CD4-positive, alpha-beta T cell treated with Interleukin-17A for 1 hour (primary cell): ENCODE measurements at places on chromosomes 3 and 15.

DNA sequence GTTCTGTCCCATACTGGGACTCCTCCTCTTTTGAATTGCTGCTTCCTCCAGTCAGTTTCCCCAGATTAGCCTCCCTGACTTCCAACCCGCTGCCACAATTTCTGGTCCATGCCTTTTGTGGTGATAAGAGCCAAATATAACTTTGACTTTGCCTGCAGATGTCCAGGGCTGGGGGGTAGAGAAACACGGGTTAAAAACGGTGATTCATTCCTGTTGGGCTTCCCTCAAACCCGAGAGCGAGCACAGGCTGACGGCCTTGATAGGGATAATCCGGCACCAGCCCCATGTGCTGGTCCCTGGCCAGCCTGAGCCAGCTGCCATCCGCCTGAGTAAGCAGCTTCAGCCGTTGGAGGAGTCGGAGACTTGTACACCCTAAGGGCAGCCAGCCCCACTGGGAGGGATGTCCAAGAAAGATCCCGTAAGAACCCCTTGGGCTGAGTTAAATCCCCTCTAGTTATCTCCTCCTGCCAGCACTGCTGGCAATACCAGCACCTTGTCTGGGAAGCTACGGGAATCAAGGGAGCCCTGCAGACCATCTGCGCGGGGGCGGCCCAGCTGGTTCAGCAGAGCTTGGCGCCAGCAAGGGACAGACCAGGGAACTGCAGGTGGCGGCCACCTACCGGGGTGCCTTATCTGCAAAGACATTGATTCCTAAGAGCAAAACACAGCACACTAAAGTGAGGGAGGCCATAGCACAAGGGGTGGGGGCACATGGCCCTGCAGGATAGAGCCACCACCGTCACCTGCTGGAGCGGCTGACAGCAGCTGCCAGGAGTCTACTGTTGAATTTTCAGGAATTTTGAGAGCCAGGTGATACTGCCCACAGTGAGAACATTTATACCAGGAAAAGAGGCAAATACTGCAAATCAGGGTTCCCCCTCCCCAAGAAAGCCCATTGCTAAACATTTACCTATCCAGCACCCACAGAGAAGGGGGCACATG is 18.1 kb downstream of the CSPG4 start:
- DNase-seq = no peak

DNA sequence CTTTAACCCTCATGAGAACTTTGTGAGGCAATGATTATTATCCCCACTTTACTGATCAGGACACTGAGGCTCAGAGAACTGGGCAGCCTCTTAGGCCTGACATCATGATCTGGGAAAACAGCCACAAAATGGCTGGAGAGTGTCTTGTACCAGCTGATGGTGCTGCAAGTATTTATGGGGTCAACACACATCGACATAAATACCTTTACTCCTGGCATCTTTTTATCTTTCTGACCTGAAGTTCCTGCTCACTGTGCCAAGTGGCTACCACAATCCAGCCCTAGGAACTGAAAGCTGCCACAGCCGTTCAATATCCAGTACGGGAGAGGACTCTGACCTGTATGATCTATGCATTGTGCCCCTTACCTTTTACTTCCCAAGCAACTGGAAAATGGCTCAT is 29.2 kb upstream of the MUC13 start:
- no peak for DNase-seq

DNA sequence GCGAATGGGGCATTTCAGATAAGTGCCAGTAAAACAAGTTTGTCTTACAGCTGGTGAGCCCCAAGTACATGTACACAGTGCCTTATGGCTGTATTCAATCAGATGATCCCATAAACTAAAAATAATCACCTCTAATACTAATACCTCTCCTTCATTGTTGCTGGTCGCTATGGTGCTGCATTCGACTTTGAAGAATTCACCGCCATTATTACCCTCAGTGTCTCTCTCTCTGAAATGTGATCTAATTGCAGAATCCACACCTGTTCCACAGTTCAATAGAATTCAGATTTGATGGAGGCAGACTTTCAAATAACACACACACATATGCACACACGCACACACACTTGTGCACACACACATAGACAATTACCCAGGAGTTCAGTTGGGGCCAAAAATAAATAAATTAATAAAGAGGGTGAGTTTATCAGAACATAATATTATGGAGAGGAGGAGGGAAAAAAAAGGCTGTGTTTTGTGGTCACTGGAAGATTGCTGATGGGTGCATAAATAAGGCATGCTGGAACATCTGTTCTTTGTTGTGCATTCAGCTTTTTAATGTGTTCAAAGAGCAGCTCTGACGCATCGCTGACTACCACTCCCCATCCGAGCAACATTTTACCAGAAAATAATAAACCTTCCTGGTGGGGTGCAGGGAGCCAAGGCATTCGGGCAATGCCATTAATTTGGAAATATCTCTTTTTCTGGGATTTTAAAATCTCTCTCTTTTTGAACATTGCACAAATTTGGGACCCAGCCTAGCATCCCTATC is 235.7 kb downstream of the SATB1 start:
- no peak for DNase-seq

DNA sequence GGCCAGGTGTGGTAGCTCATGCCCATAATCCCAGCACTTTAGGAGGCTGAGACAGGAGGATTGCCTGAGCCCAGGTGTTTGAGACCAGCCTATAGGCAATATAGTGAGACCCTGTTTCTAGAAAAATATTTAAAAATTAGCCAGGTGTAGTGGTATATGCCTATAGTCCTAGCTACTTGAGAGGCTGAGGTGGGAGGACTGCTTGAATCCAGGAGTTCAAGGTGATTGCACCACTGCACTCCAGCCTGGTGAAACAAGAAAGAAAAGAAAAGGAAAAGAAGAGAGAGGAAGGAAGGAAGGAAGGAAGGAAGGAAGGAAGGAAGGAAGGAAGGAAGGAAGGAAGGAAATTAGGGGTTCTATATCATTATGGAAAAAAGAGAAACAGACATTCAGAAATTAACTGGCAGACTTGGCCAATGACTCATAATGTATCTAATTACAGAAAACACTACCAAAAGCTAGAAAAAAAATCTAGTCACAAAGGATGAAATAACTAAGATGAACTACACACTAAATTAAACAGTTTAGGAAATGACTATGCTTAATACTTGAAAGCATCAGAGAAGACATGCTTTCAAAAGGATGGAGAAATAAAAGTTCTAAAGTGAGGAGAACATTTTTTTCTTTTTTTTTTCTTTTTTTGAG is 45.4 kb upstream of the TERB2 start:
- no peak for DNase-seq

DNA sequence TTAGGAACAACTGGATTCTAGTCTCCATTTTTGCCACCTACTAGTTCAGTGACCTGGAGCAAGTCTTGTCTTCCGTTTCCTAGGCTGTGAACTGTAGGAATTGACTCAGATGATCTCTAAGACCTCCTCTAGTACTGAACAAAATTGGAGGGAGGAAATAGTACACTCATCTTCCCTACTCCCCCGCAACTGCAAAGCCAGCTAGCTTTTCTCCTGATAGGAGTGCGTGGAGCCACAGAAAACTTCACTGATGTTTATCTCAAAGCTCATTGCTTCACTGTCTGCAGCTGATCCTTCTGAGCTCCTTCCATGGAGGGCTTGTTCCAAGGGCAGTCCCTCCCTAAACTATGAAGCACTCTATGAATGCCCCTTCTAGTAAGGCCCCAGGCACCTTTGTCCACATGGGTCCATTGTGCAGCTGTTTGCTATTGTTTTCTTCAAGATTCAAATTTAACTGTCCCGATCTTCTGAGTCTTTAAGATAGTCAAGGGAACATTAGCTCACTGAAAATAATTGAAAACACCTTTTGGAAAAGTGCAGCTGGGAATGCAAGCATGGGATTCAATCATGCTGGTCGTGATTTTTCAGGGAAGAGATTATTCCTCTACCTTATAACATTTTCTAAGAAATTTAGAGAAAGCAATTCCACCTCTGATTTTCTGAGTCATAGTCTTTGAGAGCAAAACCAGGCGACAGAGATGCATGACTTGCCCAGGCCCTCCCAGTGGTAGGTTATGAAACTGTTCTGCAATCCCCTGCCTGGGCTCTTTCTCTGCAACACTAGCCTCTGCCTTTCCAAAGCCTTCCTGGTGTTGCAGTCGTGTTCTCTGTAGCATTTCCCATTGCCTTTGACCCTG is 24.3 kb downstream of the FILIP1L start:
- DNase-seq = no peak

- DNase-seq = no peak
Observed at GRCh38 chr15:33067456-33067855, 127.1 kb downstream of the FMN1 start.

- no peak for DNase-seq
Observed at GRCh38 chr3:31106204-31106603, 211.7 kb upstream of the GADL1 start.

- DNase-seq = no peak
Observed at GRCh38 chr15:50911001-50911400, 2.5 kb downstream of the AP4E1 start.

GRCh38 chr3:100063929-100064461 is 50.3 kb downstream of the FILIP1L start:
- DNase-seq = no peak

- DNase-seq = no peak
Observed at GRCh38 chr3:181719991-181720680, 8.4 kb downstream of the SOX2 start.

DNA sequence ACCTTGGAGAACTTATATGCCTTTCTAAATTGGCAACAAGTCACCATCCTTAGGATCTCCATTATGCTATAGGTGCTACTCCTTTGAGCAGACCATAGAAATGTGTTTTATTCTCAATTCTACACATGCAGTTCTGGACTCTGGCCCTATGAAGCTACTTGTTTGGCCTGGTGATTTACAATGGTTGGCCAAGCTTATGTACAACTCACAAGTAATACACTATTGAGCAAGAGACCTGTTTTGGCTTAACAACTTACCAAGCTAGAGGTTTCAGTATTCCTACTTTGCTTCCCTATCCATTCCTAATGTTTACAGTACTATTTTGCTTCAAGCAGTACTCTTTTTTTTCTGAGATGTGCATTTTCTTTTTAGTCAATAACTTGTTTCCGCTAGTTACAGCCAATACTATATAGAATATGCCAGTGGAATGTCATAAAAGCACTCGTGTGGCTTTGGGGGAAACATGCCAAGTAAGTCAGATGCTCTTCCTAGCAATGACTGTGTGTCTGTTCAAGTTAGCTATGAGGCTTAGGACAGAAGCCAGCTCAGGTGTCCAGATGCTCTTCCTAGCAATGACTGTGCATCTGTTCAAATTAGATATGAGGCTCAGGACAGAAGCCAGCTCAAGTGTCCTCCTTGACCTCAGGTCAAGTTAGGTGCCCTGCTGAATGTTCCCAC is 174.9 kb upstream of the SEMA6D start:
- no peak for DNase-seq

DNA sequence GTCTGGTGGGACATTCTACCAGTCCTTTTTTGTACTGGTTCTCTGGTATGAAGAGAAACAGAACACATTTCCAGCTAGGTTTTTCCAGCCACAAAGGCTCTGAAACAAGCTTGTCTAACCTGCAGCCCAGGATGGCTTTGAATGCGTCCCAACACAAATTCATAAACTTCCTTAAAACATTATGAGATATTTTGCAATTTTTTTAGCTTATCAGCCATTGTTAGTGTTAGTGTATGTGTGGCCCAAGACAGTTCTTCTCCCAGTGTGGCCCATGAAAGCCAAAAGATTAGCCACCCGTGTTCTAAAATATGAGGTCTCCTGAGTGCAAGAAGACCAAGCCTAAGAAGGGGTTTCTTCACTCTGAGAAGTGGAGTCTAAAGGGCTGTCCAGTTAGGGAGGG is 18.4 kb upstream of the TIMP4 start:
- DNase-seq = no peak

GRCh38 chr3:190886945-190887344 is 24.5 kb upstream of the GMNC start:
- no peak for DNase-seq

GRCh38 chr3:13544951-13545651 is 3.8 kb upstream of the FBLN2 start:
- DNase-seq = no peak

DNA sequence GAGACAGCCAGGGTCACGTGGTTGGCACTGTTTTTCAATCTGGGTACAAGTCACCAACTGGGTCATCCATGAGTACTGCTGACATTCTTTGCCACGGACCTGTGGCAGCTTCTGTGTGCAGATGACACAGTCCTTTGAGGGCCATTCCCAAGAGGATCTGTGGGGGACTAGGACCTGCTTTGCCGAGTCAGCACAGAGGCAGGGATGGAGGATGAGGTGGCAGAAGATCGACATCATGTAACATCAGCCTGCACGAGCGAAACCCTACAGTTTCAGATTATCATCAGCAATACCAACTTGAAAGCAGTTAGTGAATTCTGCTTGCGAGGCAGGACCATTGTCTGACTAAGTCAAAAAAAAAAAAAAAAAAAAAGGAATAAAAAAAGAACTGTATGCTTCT is 227.7 kb downstream of the FOXP1 start:
- no peak for DNase-seq

- DNase-seq = no peak
Observed at GRCh38 chr3:131976448-131976847, 58.4 kb downstream of the CPNE4 start.

- no peak for DNase-seq
Observed at GRCh38 chr15:68375716-68376220, 56.2 kb downstream of the ITGA11 start.

DNA sequence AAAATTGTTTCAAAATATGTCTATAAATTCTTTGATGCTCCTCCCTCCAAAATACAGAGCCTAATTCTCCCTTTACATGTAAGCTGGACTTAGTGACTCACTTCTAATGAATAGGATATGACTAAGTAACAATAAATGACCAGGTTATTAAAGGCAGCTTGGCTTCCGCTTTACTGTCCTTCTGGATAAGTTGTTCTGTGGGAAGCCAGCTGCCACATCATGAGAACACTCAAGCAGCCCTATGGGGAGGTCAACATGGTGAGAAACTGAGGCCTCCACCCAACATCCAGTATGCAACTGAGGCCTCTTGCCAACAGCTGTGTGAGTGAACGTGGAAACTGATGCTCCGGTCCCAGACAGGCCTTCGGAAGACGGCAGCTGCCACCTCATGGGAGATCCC is 247.3 kb upstream of the CHRM5 start:
- no peak for DNase-seq

GRCh38 chr15:35649575-35649974 is 103.6 kb upstream of the DPH6 start:
- DNase-seq = no peak

DNA sequence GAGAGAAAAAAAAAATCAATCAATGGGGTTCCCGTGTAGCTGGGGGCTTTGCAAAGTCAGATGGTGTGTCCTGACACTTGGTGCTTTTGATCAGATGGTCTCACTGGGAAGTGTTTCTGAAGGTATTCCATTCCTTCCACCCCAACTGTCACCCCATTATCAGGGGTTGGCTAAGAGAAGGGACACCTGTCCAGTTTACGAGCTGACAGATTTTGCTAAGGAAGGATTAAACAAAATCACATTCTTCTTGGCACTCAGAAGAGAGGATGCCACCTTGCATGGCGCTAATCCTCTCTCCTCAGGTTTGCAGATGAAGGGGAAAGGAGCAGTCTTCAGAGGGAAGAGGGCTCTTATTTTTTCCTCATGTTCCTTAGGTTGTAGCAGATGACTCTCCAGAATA is 103.7 kb upstream of the ETV5 start:
- DNase-seq = no peak

DNA sequence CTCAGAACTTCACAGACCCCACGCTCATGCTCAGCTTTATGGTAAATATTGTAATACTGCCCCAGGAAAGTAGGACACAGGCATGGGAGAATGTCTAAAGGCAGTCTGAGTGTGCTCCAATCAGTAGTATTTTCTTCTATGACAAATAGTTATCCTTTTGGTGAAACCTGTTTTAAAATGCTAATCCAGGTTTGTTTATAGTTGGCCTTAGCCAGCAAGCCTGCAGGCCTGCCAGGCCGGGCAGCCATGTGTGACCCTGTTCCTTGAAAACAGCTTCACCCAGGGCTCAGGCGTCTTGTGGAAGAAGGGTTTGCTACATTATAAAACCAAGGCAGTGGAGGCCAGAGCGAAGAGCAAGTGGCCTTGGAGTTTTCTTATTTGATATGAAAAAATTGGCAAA is 104.7 kb downstream of the SEMA6D start:
- DNase-seq = no peak
